Suprapubic skin (tissue), 4 donors: ENCODE measurements at places on chromosomes 3 and 15.

GRCh38 chr15:78098131-78098755 is 5.9 kb downstream of the SH2D7 start:
- H3K4me1 ChIP-seq, result peaks cover 13% of the 10 kb centered on the region
- no peaks in the 10 kb centered on the region for H3K27me3 ChIP-seq
- no peak overlapping the region for H3K27ac ChIP-seq
- DNase-seq, result peak; percentile 48
- H3K4me3 ChIP-seq, result no peak overlapping the region

DNA sequence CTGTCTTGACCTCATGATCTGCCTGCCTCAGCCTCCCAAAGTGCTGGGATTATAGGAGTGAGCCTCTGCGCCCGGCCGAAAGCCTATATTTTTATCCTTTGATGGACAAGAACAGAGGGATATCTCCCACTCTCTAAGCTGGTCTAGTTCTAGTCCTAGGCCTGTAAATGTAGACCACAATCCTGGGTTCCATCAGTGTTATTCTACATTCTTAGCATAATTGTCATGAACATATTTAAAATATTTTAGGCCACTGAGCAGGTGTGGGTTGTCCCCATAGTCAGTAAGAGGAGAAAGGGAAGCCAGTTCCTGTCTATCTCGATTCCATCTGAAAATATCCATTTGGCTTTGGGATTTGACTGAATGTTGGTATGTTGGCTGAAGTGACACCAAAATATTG is 118.1 kb downstream of the EBLN2 start:
- no peak overlapping the region for H3K27ac ChIP-seq
- H3K27me3 ChIP-seq, result no peaks in the 10 kb centered on the region
- no peak overlapping the region for H3K4me3 ChIP-seq
- H3K4me1 ChIP-seq, result no peaks in the 10 kb centered on the region
- no peaks in the 10 kb centered on the region for H3K36me3 ChIP-seq

- H3K4me1 ChIP-seq, result no peaks in the 10 kb centered on the region
- no peak overlapping the region for H3K27ac ChIP-seq
- no peaks in the 10 kb centered on the region for H3K27me3 ChIP-seq
- H3K4me3 ChIP-seq, result no peak overlapping the region
Measured at GRCh38 chr15:76787273-76787672, 117.9 kb downstream of the SCAPER start.

DNA sequence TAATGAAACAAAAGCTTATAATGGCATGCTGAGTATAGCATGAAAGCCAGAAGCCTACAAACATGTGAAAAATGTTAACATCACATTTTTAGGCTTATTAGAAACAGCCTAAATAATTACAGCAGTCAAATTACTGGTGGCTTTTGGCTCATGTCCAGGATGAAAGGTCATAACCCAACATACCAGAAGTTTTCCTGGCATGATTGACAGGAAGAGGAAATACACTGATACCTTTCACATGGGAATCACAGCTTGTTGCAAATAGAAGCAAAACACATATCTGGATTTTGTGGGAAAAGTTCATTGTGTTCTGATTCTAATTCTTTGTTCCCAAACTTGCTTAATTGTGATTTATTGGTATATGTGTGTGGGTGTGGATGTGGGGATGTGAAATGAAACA is 393.5 kb upstream of the ARRDC4 start:
- H3K27me3 ChIP-seq, result no peaks in the 10 kb centered on the region
- H3K27ac ChIP-seq, result no peak overlapping the region
- H3K4me1 ChIP-seq, result no peaks in the 10 kb centered on the region

GRCh38 chr3:28989646-28990089 is 291.2 kb upstream of the RBMS3 start:
- no peaks in the 10 kb centered on the region for H3K27me3 ChIP-seq
- no peak overlapping the region for H3K27ac ChIP-seq
- DNase-seq, result no peak
- no peaks in the 10 kb centered on the region for H3K4me1 ChIP-seq
- H3K4me3 ChIP-seq, result no peak overlapping the region

- no peak overlapping the region for H3K27ac ChIP-seq
- DNase-seq, result no peak
- no peaks in the 10 kb centered on the region for H3K27me3 ChIP-seq
- no peaks in the 10 kb centered on the region for H3K36me3 ChIP-seq
Measured at GRCh38 chr3:140702281-140702680, 24.4 kb downstream of the TRIM42 start.

DNA sequence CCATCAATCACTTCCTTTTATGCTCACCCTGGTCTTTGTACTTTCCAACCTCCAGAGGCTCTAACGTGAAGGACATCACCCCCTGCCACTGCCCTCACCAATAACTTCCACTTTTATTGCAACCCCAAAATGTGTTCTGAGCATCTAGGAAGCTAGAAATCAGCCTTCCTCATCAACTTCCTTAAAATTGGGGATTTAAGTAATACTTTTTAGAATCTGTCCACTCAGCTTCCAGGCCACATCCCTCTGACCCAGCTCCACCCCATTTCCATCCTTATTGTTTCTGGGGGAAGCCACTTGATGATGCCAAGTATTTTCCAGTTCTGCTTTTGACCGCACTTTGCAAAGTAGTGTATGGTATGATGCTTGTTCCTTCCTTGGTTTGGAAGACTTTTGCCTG is 73.5 kb upstream of the XCR1 start:
- no peak for DNase-seq
- H3K4me3 ChIP-seq, result no peak overlapping the region
- H3K36me3 ChIP-seq, result no peaks in the 10 kb centered on the region
- peaks cover 32% of the 10 kb centered on the region for H3K4me1 ChIP-seq
- H3K27ac ChIP-seq, result no peak overlapping the region
- H3K27me3 ChIP-seq, result no peaks in the 10 kb centered on the region

GRCh38 chr3:44942202-44942921 is 33.6 kb downstream of the ZDHHC3 start:
- H3K4me1 ChIP-seq, result no peaks in the 10 kb centered on the region
- H3K27me3 ChIP-seq, result no peaks in the 10 kb centered on the region
- no peak overlapping the region for H3K4me3 ChIP-seq
- peaks cover 81% of the 10 kb centered on the region for H3K36me3 ChIP-seq
- H3K27ac ChIP-seq, result no peak overlapping the region

GRCh38 chr3:148975248-148975647 is 16.1 kb upstream of the GYG1 start:
- no peaks in the 10 kb centered on the region for H3K36me3 ChIP-seq
- H3K4me3 ChIP-seq, result no peak overlapping the region
- H3K27me3 ChIP-seq, result peaks cover under 1% of the 10 kb centered on the region
- no peaks in the 10 kb centered on the region for H3K4me1 ChIP-seq
- DNase-seq, result no peak

DNA sequence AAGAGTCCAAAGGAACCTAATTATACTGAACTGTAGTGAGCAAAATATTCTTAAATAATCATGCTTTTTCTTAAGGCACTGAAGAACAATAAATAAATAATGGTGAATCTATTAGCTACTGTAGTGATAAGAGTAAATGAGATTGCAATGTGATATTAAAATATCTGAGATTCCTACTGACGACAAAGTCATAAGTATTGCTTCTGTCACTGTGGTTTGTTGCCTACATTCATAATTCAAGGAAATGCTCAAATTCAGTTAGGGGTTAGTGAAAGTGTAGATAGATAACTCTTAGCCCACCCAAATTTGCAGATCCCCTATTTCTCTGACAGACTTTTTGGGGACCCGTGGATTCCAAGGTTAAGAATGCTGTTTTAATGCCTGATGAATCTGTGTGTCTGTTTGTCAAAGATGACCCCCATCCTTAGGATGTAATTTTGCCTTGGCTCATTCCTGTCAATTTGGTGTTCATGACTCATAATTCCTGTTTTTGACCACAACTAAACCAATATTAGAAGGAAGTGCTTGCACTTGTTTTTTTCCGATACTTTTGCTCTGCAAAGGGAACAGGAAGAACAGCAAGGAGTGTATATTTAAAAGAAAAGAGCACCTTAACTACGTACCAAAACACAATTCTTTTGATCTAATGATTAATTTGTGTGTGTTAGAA is 86.7 kb downstream of the MAGI1 start:
- DNase-seq, result no peak
- H3K27me3 ChIP-seq, result no peaks in the 10 kb centered on the region
- H3K4me3 ChIP-seq, result no peak overlapping the region
- H3K36me3 ChIP-seq, result no peaks in the 10 kb centered on the region

- H3K27me3 ChIP-seq, result no peaks in the 10 kb centered on the region
- no peak overlapping the region for H3K27ac ChIP-seq
- H3K4me1 ChIP-seq, result peaks cover 22% of the 10 kb centered on the region
- H3K36me3 ChIP-seq, result no peaks in the 10 kb centered on the region
- H3K4me3 ChIP-seq, result no peak overlapping the region
- no peak for DNase-seq
Measured at GRCh38 chr3:43219616-43220015, 66.7 kb upstream of the SNRK start.

- H3K4me1 ChIP-seq, result peaks cover 28% of the 10 kb centered on the region
- no peaks in the 10 kb centered on the region for H3K36me3 ChIP-seq
- no peaks in the 10 kb centered on the region for H3K27me3 ChIP-seq
- no peak for DNase-seq
- H3K4me3 ChIP-seq, result peak overlapping the region; percentile 91
Measured at GRCh38 chr3:16886303-16886683, 1.5 kb downstream of the PLCL2 start.

DNA sequence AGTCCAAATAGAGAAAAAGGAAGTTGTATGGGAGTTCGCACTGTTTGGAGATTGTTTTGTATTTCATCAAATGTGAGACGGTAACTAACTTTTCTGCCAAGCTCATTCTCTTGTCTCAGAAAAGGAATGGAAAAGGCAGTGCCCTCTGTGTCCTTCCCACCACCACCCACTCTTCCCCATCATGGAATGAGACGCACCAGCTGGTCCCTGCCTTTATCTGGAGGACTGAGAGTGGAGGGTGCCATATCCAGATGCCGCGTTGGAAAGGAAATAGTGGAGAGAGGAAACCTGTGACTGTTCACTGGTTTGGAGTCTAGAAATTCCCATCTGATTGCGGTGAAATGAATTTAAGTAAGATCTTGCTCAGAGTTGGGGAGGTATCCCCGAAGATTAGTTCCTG is 3.7 kb upstream of the CCK start:
- H3K4me3 ChIP-seq, result no peak overlapping the region
- H3K27me3 ChIP-seq, result peaks cover 37% of the 10 kb centered on the region
- H3K27ac ChIP-seq, result no peak overlapping the region
- H3K36me3 ChIP-seq, result no peaks in the 10 kb centered on the region
- DNase-seq, result no peak
- peaks cover 9% of the 10 kb centered on the region for H3K4me1 ChIP-seq

DNA sequence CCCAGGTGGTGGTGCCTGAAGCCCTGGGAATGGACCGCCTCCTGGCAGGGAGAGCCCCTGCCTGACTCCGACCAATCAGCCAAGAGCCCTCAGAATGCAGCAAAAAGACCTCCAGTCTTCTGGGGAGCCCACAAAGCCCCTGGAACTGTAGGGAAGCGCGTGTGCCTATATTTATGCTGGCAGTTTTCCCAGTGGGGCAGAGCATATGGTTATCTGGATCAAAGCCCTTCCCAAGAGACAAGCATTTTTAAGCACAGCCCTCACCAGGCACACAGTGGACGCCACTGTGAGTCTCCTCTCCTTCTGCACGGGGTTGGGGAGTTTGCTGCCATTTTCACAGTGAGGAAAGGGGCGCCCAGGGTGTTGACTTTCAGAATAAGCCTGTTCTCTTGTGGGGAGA is 80.9 kb upstream of the RPL32 start:
- DNase-seq, result no peak
- no peaks in the 10 kb centered on the region for H3K4me1 ChIP-seq
- H3K36me3 ChIP-seq, result peaks cover 84% of the 10 kb centered on the region
- H3K27ac ChIP-seq, result no peak overlapping the region
- H3K27me3 ChIP-seq, result no peaks in the 10 kb centered on the region

- no peaks in the 10 kb centered on the region for H3K4me1 ChIP-seq
- no peak overlapping the region for H3K27ac ChIP-seq
- H3K27me3 ChIP-seq, result no peaks in the 10 kb centered on the region
- H3K4me3 ChIP-seq, result no peak overlapping the region
Measured at GRCh38 chr15:83644439-83644838, 9.5 kb upstream of the ADAMTSL3 start.

GRCh38 chr15:79071901-79072300 is 18.7 kb downstream of the RASGRF1 start:
- no peak overlapping the region for H3K4me3 ChIP-seq
- H3K27me3 ChIP-seq, result no peaks in the 10 kb centered on the region
- no peaks in the 10 kb centered on the region for H3K4me1 ChIP-seq

DNA sequence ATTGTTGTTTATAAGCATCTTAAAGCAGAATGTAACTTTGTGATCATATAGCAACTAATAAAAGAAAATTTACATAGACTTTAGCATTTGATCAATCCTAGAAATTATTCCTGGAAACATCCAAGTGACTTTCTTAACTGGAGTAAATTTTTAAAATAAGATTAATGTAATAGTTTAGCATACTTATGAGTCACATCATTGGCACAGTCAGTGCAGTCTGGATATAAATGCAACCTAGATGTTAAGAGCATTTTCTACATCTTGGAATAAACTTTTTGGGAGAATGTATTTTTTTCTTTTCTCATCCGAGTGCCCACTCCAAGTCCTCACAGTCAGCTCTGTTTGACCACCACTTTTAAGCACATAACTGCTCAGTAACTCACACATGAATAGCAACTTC is 324.6 kb upstream of the PLSCR5 start:
- H3K36me3 ChIP-seq, result no peaks in the 10 kb centered on the region
- H3K4me1 ChIP-seq, result no peaks in the 10 kb centered on the region
- no peak overlapping the region for H3K4me3 ChIP-seq
- no peak overlapping the region for H3K27ac ChIP-seq

- H3K36me3 ChIP-seq, result no peaks in the 10 kb centered on the region
- DNase-seq, result no peak
- H3K4me1 ChIP-seq, result no peaks in the 10 kb centered on the region
- H3K27ac ChIP-seq, result no peak overlapping the region
Measured at GRCh38 chr3:23723141-23723540, 82.6 kb upstream of the UBE2E1 start.

- H3K4me1 ChIP-seq, result no peaks in the 10 kb centered on the region
- peaks cover 9% of the 10 kb centered on the region for H3K36me3 ChIP-seq
- no peak overlapping the region for H3K4me3 ChIP-seq
- DNase-seq, result no peak
Measured at GRCh38 chr15:67813104-67813634, 12.1 kb upstream of the SKOR1 start.

- H3K27me3 ChIP-seq, result no peaks in the 10 kb centered on the region
- no peak overlapping the region for H3K27ac ChIP-seq
- H3K4me1 ChIP-seq, result peaks cover 8% of the 10 kb centered on the region
- no peaks in the 10 kb centered on the region for H3K36me3 ChIP-seq
- DNase-seq, result no peak
Measured at GRCh38 chr15:68025835-68026424, 28.2 kb upstream of the PIAS1 start.

GRCh38 chr3:194307849-194308248 is 43.3 kb downstream of the CPN2 start:
- H3K27ac ChIP-seq, result no peak overlapping the region
- no peaks in the 10 kb centered on the region for H3K27me3 ChIP-seq
- peak; percentile 29 for DNase-seq
- no peak overlapping the region for H3K4me3 ChIP-seq
